Breast epithelium (tissue), 4 donors: ENCODE measurements at places on chromosomes 3 and 15. TPM values are rescaled to one million over a fixed set of nuclear protein-coding genes. Genes with fewer than 3 reads are reported as not detected.

Gene AAGAB
- total RNA-seq, result 49.8 TPM

Gene C2CD4A
- not detected for total RNA-seq

Gene ACP3
- total RNA-seq, result 6.9 TPM

Gene DCLK3
- total RNA-seq, result 0.16 TPM

Gene UBA7
- total RNA-seq, result 26.4 TPM

Gene CLDN16
- total RNA-seq, result not detected

Gene SLCO2A1
- 11.1 TPM for total RNA-seq

Gene TRH
- not detected for total RNA-seq

Gene SLC27A2
- 0.96 TPM for total RNA-seq

Gene PLIN1
- total RNA-seq, result 2,292 TPM

- no peak for DNase-seq
These were observed 447.2 kb downstream of the SHQ1 start for GRCh38 chr3:72401005-72401545.

- DNase-seq, result no peak
These were observed 225.8 kb upstream of the SLCO3A1 start for GRCh38 chr15:91627473-91628278.

DNA sequence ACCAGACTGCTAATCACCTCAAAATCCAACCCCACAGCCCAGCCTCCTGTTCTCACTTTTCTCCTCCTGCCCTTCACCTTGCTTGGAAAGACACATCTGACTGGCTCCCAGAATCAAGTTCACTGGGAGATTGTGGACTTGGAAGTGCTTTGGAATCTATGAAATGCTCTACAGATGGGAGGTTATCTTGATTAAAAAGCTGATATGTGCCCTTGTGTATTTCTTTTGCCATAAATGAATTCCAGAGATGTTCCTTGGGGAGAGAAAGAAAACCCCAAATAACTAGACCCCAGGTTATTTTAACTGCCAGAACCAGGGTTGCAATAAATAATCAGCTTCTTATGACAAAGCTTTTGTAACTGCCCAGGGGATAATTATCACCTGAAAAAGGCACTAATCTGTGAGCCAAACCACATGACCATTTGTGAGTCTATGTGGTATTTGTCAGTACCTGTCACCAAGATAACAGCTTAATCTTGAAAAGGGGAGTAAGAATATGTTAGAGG lies 21.7 kb upstream of the ARHGEF3 start:
- no peak for DNase-seq

DNA sequence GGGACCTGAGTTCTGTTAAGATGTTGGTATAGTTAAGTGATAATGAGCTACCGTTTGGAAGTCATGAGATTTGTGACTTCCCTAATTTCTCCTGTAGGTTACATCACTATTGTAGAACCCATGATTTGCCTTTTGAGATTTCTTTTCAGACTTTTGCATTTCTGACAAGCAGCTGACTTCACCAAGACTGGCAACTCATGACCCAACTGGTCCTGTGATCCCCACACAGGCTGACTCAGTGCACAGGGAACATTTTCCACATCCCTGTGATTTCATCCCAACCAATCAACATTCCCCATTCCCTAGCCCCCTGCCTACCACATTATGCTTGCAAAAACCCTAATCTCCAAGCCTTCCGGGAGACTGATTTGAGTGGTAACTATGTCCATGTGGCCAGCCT lies 242.1 kb upstream of the PDZRN3 start:
- no peak for DNase-seq

- no peak for DNase-seq
These were observed 5.0 kb downstream of the ELL3 start for GRCh38 chr15:43771816-43772215.

GRCh38 chr15:36136049-36136448 lies 443.4 kb upstream of the CDIN1 start:
- DNase-seq, result no peak

DNA sequence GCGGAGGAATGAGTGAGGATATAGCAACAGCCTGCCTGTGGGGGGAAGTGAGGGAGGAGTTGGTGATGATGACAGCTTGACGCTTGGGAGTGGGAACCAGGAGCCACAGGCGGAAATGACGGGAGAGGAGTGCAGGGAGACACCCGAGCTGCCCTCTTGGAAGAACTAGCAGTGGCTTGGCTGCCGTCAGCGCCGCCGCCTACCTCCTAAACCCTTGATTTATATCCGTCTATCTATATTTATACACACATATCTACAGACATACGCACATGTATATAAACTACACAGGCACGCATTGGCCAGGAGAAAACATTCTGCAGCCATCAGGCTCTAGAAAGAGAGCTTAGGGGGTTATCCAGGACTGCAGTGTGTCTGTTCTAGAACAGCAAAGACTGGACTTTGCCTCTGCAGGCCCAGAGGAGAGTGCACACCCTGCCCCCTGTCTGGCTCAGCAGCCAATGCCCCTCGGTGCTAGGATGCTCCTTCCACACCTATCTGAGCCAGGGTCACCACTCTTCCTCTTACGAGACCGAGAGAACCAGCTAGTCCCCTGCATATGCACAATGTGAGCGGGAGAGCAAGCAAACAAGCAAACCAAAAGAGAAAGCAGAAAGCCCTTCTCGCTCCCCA lies 45.3 kb upstream of the MAGEF1 start:
- DNase-seq, result no peak

DNA sequence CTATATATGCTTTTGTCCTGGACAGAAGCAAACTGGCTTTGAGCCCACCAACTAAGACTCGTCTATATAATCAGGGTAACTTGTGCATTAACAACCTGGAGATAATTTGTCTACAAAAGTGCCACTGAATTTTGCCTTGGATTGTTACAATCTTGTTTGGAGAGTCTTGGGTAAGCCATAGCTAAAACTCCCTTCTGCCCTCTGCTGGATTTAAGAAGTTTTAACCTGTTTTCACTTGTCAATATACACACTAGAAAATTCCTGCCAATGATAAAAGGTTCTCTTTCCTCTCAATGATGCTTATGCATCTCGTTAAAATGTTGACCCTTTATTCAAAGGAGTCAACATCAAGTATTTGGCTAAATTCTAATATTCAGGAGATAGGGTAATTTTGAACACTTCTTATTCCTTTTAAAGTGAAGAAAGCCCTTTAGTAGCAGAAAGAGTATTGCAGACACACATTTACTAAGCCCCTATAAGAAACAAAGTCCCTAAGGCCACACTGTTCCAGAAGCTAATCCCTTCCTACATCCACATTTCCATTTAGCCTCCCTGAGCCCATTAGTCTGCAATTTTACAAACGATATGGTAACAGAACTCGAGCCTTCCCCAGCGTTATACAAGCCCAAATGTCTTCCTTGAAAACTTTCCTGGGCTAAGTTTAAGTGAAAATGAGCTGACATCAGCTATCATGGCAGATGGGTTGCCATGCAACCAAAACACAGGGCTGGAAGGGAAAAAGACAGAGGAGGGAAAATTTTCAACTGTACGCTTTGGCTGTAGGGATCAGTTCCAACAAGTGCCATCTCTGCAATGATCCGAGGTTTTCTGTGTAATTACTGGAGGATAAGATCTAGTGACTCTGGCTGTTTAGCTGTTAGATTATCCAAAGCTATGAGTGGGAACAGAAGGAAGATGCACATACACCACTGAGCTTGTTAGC lies 75.9 kb upstream of the FGF12 start:
- no peak for DNase-seq

DNA sequence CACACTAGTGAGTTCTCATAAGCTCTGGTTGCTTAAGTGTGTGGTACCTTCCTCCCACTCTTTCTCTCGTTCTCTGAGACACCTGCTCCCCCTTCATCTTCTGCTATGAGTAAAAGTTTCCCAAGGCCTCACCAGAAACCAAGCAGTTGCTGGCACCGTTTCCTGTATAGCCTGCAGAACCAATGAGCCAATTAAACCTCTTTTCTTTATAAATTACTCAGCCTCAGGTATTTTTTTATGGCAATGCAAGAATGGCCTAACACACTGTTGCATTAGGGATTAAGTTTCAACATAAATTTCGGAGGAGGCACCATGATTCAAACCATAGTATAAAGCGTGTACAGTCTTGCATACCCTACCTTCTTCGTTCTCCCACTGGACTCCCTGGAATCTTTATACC lies 252.3 kb upstream of the CHRM5 start:
- DNase-seq, result no peak

DNA sequence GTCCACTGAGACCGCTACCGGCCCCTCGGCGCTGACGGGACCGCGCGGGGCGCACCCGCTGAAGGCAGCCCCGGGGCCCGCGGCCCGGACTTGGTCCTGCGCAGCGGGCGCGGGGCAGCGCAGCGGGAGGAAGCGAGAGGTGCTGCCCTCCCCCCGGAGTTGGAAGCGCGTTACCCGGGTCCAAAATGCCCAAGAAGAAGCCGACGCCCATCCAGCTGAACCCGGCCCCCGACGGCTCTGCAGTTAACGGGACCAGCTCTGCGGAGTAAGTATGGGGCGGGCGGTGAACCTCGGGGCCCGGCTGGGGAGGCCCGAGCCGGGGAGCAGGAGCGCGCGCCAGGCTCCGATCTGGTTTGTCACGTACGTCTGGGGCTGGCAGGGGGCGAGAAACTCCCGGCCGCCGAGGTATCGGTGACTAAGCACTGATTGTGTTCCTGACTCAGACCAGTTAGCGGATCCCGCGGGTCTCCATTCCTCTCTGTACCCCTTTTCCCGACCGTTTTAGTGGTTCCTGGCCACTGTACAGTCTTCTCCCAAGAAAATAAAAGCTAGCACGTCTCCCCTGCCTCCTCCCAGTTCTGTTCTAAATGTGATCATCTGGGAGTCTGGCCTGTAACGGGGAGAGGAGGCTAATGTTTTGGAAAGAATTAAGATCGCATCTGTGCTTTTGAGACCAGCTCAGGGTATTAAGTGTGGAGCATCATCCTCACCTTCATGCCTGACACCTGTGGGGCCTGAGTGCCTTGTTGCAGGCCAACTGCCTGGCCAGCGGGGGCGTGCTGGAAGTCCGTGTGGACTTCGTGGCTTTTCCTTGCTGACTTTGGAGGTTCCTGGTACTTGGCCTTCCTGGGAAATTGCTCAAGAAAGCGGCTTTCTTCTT lies 691 bp downstream of the MAP2K1 start:
- DNase-seq, result peak; percentile 60

DNA sequence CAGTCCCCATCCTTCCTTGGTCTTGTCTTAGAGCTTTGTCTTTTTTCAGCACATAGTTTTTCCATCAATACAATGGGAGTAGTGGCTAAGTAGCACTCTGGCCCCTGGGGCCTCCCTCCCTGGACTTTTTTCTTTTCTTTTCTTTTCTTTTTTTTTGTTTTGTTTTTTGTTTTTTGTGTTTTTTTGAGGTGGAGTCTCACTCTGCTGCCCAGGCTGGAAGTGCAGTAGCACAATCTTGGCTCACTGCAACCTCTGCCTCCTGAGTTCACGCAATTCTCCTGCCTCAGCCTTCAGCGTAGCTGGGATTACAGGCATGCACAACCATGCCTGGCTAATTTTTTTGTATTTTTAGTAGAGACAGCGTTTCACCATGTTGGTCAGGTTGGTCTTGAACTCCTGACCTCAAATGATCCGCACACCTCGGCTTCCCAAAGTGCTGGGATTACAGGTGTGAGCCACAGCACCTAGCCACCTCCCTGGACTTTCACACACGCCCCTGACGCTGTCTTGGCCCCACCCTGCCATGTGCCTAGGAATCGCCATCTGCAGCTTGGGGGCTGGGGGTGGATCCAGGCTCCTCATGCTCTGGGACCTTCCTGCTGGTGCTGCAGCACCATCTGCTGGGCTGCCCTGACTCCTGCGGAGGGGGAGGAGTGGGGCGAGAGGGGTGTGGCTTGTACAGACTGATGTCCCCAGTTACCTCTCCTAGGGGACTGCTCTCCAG lies 2.8 kb downstream of the C15orf39 start:
- DNase-seq, result peak; percentile 90

DNA sequence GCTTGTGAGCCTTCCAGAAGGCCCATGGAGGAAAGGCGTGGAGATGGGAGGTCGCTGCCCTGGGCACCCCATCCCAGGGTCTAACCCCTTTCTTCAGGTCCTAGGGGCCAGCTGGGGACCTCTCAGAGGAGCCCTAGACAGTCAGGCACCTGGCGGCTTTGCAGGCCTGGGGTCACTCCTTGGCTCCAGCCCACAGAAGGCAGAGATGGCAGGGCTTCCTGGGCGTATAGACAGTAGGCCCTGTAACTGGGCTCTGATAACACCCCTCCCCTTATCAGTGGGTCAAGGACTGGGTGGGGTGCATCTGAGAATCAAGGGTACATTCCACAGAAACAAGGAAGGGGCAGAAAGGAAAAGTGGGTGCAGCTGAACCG lies 16.7 kb downstream of the ZDHHC19 start:
- no peak for DNase-seq

DNA sequence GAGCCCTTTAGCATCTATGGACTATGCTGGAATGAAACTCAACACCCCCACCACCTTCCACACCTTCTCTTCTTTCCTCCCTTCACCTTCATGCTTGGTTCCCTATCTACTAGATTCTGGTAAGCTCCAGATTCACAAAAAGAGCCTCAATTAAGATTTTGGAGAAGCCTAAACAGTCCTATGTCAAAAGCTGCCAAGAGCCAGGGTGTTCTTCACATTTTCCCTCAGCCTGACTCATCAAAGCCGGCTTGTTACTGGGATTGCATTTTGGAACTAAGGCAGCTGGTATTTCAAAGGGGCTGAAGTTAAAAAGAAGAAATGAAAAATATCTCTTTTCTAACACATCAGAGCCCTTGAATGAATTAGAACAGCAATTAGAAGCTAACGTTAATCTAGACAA lies 247.7 kb downstream of the MYRIP start:
- DNase-seq, result no peak

GRCh38 chr3:46878781-46879436 lies 1.4 kb downstream of the PTH1R start:
- DNase-seq, result no peak

- DNase-seq, result no peak
These were observed 2.1 kb downstream of the MAGEL2 start for GRCh38 chr15:23645371-23646164.

DNA sequence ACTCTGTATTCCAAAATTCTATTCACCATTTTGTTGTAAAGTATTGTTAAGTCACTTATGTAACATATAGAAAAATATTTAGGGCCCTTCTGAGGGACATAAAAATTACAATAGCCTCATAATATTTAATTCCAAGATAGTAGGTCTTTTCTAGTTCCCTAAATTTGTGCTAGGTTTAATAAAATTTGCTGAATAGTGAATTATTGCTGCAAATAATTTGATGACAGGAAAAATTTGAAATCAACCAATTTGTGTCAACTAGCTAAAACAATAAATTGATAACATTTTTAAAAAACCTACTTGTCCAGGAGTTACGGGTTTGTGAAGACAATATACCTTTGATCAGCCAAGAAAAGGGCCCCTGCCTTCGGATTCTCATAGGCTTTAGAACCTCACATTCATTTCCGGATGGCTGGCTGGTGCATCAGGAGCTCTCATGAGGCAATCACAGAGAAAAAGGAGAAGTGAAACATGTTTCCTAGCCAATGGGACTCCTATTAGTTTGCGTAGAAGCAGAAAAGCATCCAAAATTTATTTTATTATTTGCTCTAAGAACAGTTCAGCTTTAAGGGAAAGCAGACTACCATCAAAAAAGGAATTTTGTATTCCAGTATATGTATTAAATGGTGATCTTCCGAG lies 177.2 kb downstream of the LRRC3B start:
- no peak for DNase-seq

DNA sequence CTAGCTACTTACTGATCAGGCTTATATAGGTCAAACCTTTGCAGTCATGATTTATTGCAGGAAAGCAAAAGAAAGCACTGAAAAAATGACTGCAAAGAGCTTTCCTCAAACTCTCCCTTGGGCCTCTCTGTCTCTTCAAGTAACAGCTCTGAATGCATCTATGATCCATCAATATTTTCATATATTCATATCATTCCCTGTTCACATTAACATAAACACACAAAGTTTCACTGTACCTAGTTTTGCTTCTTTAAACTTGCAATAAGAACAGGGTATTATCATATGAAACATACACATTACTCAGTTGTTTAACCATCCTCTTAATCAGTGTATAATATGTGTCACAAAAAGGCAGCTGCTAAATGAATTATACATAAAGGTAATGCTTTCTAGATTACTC lies 107.9 kb upstream of the ARL6 start:
- no peak for DNase-seq
